Activated T-cell treated with anti-CD3 and anti-CD28 coated beads, Interleukin-2, amount 50 U/mL, for 72 hours (primary cell): ENCODE measurements at places on chromosomes 1 and 21. TPM values are rescaled to one million over a fixed set of nuclear protein-coding genes. Genes with fewer than 3 reads are reported as not detected.

MCOLN2 gene
- total RNA-seq: 57.6 TPM

DNA sequence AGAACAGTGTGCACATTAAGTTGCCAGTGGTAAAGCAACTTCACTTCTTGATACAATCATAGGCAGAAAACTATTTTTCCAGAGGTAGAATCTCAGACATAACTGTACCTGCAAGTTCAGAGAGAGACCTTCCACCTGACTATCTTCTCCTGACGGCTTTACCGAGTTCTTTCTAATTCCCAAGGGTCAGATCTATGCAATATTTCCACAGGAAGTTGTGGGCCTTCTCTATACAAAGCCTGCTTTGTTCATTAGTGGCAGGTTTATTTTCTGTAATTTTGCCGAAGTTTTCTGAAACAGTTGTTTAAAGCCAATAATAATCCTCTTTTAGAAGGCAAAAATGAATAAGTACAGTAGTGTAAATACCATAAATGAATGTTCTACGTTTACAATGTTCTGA, 58.2 kb upstream of the RCC1 start:
- no peaks in the 10 kb centered on the region for H3K36me3 ChIP-seq
- no peaks in the 10 kb centered on the region for H3K27me3 ChIP-seq
- H3K4me3 ChIP-seq: no peak overlapping the region
- H3K27ac ChIP-seq: peak overlapping the region; percentile 69

LIPI gene
- not detected for total RNA-seq

GRCh38 chr1:54558434-54559030, 10.5 kb downstream of the ACOT11 start:
- H3K4me1 ChIP-seq: no peaks in the 10 kb centered on the region
- DNase-seq: no peak
- peaks cover 3% of the 10 kb centered on the region for H3K36me3 ChIP-seq
- no peak overlapping the region for H3K4me3 ChIP-seq

DNA sequence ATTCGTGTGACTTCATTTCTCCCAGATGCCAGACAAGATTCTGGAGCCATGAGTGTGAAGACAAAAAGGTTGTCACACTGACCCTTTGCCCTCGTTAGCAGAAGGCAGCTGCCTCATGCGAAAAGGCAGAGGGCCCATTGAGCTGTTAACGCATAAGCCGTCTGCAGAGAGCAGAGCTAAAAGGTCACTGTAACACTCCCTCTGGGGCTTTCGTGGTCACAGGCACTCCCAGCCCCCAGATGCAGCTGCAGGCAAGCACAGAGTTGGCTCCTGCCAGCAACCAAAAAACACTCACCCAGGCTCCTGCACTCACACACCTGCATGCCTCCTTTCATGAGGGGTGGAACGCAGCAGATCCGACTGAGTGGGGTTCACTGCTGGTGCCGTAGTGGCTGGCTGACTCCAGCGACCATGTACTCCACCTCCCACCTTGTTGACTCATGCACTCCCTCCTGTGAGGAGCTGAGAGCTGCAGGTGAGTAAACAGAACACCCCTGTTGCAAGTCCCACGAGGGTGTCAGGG, 287.5 kb downstream of the SMYD3 start:
- H3K27me3 ChIP-seq: no peaks in the 10 kb centered on the region
- no peak overlapping the region for H3K27ac ChIP-seq
- no peak overlapping the region for H3K4me3 ChIP-seq
- H3K36me3 ChIP-seq: no peaks in the 10 kb centered on the region
- H3K4me1 ChIP-seq: no peaks in the 10 kb centered on the region

WNT4 gene
- total RNA-seq: not detected

DNA sequence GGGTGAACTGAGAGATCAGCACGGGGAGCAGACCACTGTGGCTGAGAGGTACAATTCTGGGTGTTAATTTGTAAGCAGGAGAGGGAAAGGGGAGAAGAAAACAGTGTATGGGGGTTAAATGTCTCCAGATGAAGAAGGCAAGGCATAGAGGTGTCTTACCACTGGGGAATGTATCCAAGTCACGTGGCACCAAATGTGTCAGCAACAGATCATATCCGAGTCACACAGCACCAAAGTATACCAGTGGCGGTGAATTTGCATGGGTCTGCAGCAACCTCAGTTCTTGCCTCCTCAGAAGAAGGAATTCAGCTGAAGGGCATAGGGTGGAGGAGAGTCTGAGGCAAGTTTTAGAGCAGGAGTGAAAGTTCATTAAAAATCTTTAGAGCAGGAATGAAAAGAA, 21.2 kb upstream of the SYCP1 start:
- no peak for DNase-seq
- H3K36me3 ChIP-seq: no peaks in the 10 kb centered on the region
- no peak overlapping the region for H3K27ac ChIP-seq
- peaks cover 6% of the 10 kb centered on the region for H3K27me3 ChIP-seq

- no peak overlapping the region for H3K4me3 ChIP-seq
- peaks cover 3% of the 10 kb centered on the region for H3K36me3 ChIP-seq
- no peak for DNase-seq
- H3K4me1 ChIP-seq: no peaks in the 10 kb centered on the region
- H3K27ac ChIP-seq: no peak overlapping the region
These were observed 116.8 kb downstream of the NPHP4 start for GRCh38 chr1:5875345-5875910.

NPHS2 gene
- total RNA-seq: not detected

DNA sequence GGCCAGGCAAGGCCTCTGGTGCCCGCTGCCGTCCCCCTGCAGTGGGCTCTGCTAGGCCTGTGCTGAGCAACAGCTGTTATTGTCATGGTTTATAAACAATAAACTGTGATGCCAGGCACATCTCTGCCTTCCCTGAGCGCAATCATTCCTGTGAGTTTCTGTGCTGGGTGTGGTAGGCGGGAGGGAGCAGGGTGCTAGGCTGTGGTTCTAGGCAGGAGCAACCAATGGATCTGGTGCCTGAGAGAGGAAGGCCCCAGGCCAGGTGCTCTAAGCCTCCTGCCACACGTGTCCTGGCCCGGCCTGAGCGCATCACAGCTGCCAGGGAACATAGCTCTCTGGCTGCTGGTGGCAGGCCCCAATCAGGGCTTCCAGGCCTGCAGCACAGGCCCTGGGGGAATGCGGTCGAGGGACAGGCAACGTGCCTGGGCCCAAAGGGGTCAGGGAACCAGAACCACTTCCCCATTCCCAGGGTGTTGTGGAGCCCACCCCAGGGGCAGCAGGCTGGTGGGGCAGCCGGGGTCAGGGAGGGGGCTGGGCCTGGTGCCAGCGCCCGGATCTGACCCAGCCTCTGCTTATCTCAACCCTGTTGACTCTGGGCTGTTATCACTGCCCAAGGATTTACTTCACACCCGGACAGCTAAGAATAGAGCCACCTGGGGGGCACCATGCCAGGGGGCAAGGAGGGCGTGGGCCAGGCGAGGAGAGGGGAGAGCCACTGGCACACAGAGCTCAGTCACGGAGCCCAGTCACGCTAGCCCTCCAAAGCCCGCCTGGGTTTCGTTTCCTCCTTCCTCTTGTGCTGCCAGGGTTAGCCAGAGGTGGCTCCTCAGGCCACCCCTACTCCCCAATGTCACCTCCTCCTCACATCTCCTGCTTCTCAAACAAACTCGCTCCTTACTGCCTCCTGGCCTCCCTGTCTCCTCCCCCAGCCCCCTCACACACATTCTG, 11.5 kb downstream of the TRIM46 start:
- no peak overlapping the region for H3K4me3 ChIP-seq
- no peak overlapping the region for H3K27ac ChIP-seq
- H3K27me3 ChIP-seq: no peaks in the 10 kb centered on the region
- DNase-seq: no peak
- H3K4me1 ChIP-seq: no peaks in the 10 kb centered on the region

GRCh38 chr1:87644033-87644578, 315.4 kb downstream of the LMO4 start:
- no peak overlapping the region for H3K27ac ChIP-seq
- DNase-seq: no peak
- no peaks in the 10 kb centered on the region for H3K4me1 ChIP-seq

ZNF683 gene
- total RNA-seq: 0.25 TPM

DNA sequence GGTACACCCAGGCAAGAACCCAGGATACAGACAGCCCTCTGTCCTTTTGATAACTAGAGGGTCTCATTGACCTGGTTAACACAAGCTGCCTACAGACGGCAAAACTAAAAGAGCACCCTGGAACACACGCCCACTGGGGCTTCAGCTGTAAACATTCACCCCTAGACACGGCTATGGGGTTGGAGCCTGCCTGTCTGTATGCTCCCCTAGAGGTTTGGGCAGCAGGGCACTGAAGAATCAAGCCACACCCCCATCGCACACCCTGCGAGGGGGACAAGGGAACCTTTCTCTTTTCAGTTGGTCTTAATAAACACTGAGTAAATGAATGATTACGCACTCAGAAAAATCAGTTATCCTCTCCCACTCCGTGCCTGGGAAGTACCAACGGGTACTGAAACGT, 35.5 kb downstream of the LRRC3 start:
- DNase-seq: no peak
- H3K36me3 ChIP-seq: peaks cover 13% of the 10 kb centered on the region
- peaks cover 6% of the 10 kb centered on the region for H3K27me3 ChIP-seq
- no peak overlapping the region for H3K4me3 ChIP-seq

- peak; percentile 80 for DNase-seq
- no peak overlapping the region for H3K4me3 ChIP-seq
- H3K36me3 ChIP-seq: peaks cover 2% of the 10 kb centered on the region
- H3K27me3 ChIP-seq: no peaks in the 10 kb centered on the region
- H3K27ac ChIP-seq: no peak overlapping the region
- peaks cover 9% of the 10 kb centered on the region for H3K4me1 ChIP-seq
These were observed 129.2 kb upstream of the SYT6 start for GRCh38 chr1:114282751-114283403.

- H3K27ac ChIP-seq: no peak overlapping the region
- peaks cover 1% of the 10 kb centered on the region for H3K4me1 ChIP-seq
- DNase-seq: peak; percentile 0
- H3K4me3 ChIP-seq: no peak overlapping the region
These were observed 19.4 kb downstream of the COL6A1 start for GRCh38 chr21:46000731-46001641.

ASCL5 gene
- 0.16 TPM for total RNA-seq

NHLH2 gene
- total RNA-seq: 0.10 TPM

GRCh38 chr1:234536741-234537140, 57.8 kb upstream of the TARBP1 start:
- H3K4me3 ChIP-seq: no peak overlapping the region
- peaks cover 2% of the 10 kb centered on the region for H3K4me1 ChIP-seq
- H3K36me3 ChIP-seq: no peaks in the 10 kb centered on the region
- H3K27me3 ChIP-seq: no peaks in the 10 kb centered on the region
- no peak for DNase-seq

DNA sequence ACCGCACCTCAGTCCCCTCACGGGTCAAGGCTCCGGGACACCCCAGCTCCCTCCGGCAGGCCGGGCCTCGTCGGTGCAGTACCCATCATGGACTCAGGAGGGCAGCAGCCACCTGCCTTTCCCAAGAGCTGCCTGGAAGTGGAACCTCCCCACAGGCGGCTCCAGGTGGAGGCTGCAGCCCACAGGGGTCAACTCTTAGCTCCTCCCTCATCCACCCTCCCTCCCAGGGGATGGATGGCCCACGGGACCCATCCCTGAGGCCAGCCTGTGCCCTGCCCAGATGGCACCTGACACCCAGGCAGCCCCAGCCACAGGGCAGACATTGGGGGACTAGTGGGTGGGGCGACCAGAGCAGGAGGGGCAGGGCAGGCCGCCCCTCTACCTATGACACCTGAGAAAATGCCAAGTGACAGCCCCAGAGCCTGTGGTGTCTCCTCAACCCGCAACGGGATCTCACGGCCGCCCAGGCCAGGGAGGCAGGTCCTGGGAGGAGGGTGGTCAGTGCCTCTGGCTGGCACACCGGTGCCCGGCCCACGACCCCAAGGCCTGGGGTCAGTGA, 1.2 kb upstream of the ARHGEF16 start:
- no peaks in the 10 kb centered on the region for H3K36me3 ChIP-seq
- H3K27me3 ChIP-seq: peaks cover 17% of the 10 kb centered on the region
- H3K4me1 ChIP-seq: no peaks in the 10 kb centered on the region
- H3K27ac ChIP-seq: no peak overlapping the region
- DNase-seq: peak; percentile 83

- no peak overlapping the region for H3K27ac ChIP-seq
- no peaks in the 10 kb centered on the region for H3K27me3 ChIP-seq
- DNase-seq: no peak
These were observed 88.0 kb upstream of the RGS18 start for GRCh38 chr1:192070213-192070612.

DNA sequence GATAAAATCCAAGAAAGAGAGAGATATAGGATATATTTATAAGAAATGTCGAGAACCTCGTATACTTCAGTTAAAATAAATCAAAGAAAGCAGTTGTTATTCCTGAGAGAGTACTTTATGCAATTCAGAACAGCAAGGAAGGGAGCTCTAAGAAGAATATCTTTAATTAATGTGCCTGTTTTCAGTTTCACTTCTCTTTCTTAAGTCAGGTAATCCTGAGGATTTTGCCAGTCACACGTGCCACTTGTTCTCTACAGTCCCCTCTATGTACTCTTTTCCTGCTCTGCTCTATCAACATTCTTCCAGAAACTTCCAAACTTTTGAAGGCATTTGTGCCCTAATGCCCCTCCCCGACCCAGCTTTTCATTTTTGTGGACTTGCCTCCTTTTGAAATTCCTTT, 211.9 kb downstream of the AKT3 start:
- H3K4me1 ChIP-seq: peaks cover 18% of the 10 kb centered on the region
- no peaks in the 10 kb centered on the region for H3K27me3 ChIP-seq
- H3K36me3 ChIP-seq: peaks cover 14% of the 10 kb centered on the region
- H3K4me3 ChIP-seq: no peak overlapping the region
- H3K27ac ChIP-seq: no peak overlapping the region
- no peak for DNase-seq

DNA sequence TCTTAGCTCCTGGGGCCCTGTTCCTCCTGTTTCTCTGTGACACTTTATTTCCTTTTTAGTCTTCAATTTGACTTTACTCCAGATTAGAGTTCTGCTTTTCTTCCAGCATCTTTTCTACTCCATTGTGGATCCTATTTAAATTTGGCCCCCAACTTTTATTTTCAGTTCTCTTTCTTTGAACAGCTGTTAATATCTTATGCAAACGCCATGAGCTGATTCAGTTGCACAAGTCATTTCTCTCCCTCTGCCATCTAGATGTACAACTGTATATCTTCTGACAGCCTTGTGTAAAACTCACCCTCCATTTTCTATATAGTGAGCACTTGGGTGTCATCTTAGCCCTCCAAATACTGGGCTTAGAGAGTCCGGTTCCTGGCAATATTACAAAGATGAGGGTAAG, 42.2 kb downstream of the SPATA17 start:
- H3K36me3 ChIP-seq: no peaks in the 10 kb centered on the region
- H3K4me3 ChIP-seq: no peak overlapping the region
- H3K27me3 ChIP-seq: no peaks in the 10 kb centered on the region
- no peaks in the 10 kb centered on the region for H3K4me1 ChIP-seq
- DNase-seq: no peak

GRCh38 chr21:44427241-44428120, 27.8 kb upstream of the LRRC3 start:
- no peak overlapping the region for H3K27ac ChIP-seq
- H3K36me3 ChIP-seq: peaks cover 6% of the 10 kb centered on the region
- no peaks in the 10 kb centered on the region for H3K27me3 ChIP-seq
- no peak for DNase-seq
- no peak overlapping the region for H3K4me3 ChIP-seq

GRCh38 chr1:28882009-28882628, 32.2 kb upstream of the EPB41 start:
- H3K4me3 ChIP-seq: no peak overlapping the region
- peak; percentile 80 for DNase-seq
- H3K36me3 ChIP-seq: no peaks in the 10 kb centered on the region
- peaks cover 46% of the 10 kb centered on the region for H3K4me1 ChIP-seq

GRCh38 chr1:1061682-1062345, 12.3 kb downstream of the RNF223 start:
- H3K27ac ChIP-seq: no peak overlapping the region
- peak overlapping the region; percentile 95 for H3K4me3 ChIP-seq
- DNase-seq: no peak
- peaks cover 23% of the 10 kb centered on the region for H3K36me3 ChIP-seq
- peaks cover 55% of the 10 kb centered on the region for H3K4me1 ChIP-seq
